Effector memory CD4-positive, alpha-beta T cell (primary cell): ENCODE measurements at places on chromosomes 5 and 9.

GRCh38 chr9:137084526-137084925 is 2.3 kb upstream of the MAN1B1 start:
- peaks cover 11% of the 10 kb centered on the region for H3K36me3 ChIP-seq
- DNase-seq = no peak
- no peak overlapping the region for H3K4me3 ChIP-seq
- H3K4me1 ChIP-seq = peaks cover 19% of the 10 kb centered on the region

- no peaks in the 10 kb centered on the region for H3K4me1 ChIP-seq
- no peaks in the 10 kb centered on the region for H3K27me3 ChIP-seq
- H3K36me3 ChIP-seq = no peaks in the 10 kb centered on the region
- no peak overlapping the region for H3K27ac ChIP-seq
These were observed 52.9 kb upstream of the SLC28A3 start for GRCh38 chr9:84393266-84393950.

- H3K4me3 ChIP-seq = no peak overlapping the region
- no peaks in the 10 kb centered on the region for H3K27me3 ChIP-seq
These were observed 7.0 kb downstream of the HNRNPAB start for GRCh38 chr5:178211095-178212048.

- no peak for DNase-seq
- peaks cover 16% of the 10 kb centered on the region for H3K36me3 ChIP-seq
- H3K4me3 ChIP-seq = no peak overlapping the region
- H3K4me1 ChIP-seq = no peaks in the 10 kb centered on the region
These were observed 71.2 kb downstream of the RAB24 start for GRCh38 chr5:177232358-177232757.

DNA sequence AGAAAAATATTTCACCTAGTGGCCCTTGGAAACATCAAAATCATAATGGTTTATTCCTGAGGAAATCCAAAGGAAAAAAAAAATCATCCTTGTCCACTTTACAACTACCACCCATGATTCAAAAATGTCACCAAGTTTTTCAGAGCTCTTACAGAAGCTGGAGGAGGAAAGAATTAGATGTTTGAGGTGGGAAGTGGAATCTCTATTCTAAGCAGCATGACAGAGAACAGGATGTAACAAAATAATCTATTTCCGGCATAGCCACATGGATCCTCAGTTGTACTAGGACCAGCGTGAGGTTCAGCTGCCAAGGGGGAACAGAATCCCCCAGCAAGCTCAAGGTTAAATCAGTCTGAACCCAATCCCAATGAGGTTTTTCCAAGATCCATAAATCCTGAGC is 40.2 kb downstream of the FBXW11 start:
- no peaks in the 10 kb centered on the region for H3K27me3 ChIP-seq
- no peak for DNase-seq
- peaks cover 4% of the 10 kb centered on the region for H3K4me1 ChIP-seq
- no peak overlapping the region for H3K27ac ChIP-seq
- H3K36me3 ChIP-seq = no peaks in the 10 kb centered on the region

GRCh38 chr9:90642570-90643539 is at the start of gene DIRAS2:
DIRAS2 (minus strand) TSS chr9:90642824; CDS start chr9:90613827, 28,997 bp downstream.
- no peak within 1 kb of the TSS for H3K27ac ChIP-seq
- no peak within 1 kb of the TSS for H3K4me3 ChIP-seq
- no peaks in the 10 kb centered on the region for H3K4me1 ChIP-seq
- peaks cover 7% of the 10 kb centered on the region for H3K27me3 ChIP-seq
- H3K36me3 ChIP-seq = no peaks in the 10 kb centered on the region

- no peaks in the 10 kb centered on the region for H3K4me1 ChIP-seq
- no peak overlapping the region for H3K4me3 ChIP-seq
- no peak for DNase-seq
- no peaks in the 10 kb centered on the region for H3K27me3 ChIP-seq
These were observed 1278.8 kb downstream of the MAT2B start for GRCh38 chr5:164784230-164784629.

DNA sequence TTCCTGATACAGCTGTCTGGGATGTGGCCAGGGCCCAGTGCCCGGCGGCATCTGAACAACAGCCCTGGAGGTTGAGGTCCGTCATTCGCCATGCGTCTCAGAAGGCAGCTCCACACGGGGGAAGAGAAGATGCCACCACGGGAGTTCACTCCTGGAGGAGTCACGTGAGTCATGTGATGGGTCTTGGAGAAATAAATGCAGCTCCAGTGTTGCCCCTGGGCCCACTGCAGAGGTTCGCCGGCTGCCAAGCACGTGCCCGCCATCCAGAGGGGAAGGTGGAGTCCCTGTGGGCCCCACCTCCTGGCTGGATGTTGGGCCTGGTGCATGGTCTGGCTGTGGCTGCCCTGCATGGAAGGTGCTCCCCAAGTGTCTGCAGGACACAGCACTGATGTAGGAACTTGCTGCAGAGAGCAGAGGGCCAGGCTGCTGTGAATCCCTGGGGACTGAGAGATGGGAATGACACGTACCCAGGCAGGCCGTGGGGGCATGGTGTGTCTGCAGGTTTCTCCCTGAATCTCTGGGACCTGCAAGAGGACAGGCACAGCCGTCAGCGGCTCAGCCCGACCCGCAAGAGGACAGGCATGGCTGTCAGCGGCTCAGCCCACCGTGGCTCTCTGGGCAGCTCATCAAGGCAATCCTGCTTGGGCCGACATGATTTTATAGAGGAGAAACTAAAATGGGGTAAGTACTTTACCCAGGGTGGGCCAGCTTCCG is 418.3 kb upstream of the IRX4 start:
- H3K36me3 ChIP-seq = no peaks in the 10 kb centered on the region
- H3K27me3 ChIP-seq = no peaks in the 10 kb centered on the region
- no peak for DNase-seq

- no peaks in the 10 kb centered on the region for H3K27me3 ChIP-seq
- DNase-seq = no peak
- H3K4me3 ChIP-seq = no peak overlapping the region
- H3K27ac ChIP-seq = no peak overlapping the region
- no peaks in the 10 kb centered on the region for H3K36me3 ChIP-seq
- no peaks in the 10 kb centered on the region for H3K4me1 ChIP-seq
These were observed 97.8 kb upstream of the SLC44A1 start for GRCh38 chr9:105146677-105147076.

- no peak overlapping the region for H3K4me3 ChIP-seq
- no peaks in the 10 kb centered on the region for H3K27me3 ChIP-seq
- no peak for DNase-seq
These were observed 80.1 kb upstream of the CACNA1B start for GRCh38 chr9:137797206-137798120.
